Right hindlimb (tissue), 1 donor: ENCODE measurements at places on chromosomes 13 and 19.

GRCh38 chr19:56476651-56477428, at the start of gene ZNF667:
Gene ZNF667 (minus strand): TSS chr19:56477345. CDS start chr19:56462370, 14,975 bp downstream.
- peak; percentile 52 for DNase-seq

GRCh38 chr13:108911807-108912206, 282.4 kb downstream of the MYO16 start:
- no peak for DNase-seq

- no peak for DNase-seq
Measured at GRCh38 chr19:6718111-6718740, 2.2 kb downstream of the C3 start.

DNA sequence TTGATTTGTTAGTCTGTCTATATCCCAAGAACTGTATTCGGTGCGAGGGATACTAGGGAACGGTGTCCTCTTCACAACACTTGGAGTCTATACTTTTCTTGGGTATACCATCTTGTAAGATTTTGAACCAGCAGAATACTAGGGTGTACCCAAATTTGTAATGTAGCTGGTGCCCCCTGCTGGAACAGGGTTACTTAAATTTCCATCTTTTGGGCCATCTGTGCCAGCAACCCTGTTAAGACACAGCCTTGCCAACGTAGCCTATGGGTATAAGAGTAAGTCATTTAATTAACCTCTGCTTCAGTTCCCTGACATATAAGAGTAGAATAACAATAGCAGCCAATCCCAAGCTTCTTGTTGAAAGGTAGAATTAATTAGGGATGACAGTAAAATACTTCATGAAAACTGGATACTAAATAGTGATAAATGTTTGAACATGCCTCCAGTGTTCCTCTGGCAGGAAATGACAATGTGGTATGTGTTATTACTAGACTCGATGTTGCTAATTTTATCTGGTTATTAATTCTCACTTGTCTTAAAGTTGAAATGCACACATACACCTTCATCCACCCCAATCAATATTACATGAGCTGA, 607.6 kb downstream of the FGF9 start:
- peak; percentile 43 for DNase-seq

DNA sequence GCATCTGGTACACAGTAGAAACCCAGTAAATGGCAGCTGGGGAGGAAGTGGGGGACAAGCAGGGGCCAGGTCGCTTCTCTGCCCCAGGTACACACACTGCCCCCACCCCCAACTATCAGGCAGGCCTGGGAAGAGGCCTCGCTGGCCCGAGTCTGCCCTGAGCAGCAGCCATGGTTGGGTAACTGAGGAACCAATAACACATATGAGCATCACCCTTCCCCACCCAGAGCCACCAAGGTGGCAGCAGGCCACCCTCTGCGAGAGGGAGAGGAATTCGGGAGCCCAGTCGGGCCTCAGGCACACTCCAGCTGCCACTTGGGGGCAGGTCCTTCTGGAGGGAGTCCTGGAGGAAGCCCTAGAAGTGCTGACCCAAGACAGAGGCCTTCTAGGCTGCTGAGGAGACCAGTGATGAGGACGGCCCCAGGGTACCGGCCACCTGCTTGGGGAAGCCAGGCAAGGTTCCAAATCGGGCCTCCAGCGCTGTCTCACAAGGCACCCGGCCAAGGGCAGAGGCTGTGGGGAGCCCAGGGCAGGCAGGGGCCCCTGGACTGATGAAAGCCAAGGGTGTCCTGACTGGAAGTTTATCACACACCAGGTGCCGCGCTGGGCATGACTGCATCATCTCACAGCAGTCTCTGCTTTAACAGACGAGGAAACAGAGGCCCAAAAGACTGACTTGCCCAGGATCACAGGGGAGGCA, 14.0 kb upstream of the KPTN start:
- peak; percentile 20 for DNase-seq

DNA sequence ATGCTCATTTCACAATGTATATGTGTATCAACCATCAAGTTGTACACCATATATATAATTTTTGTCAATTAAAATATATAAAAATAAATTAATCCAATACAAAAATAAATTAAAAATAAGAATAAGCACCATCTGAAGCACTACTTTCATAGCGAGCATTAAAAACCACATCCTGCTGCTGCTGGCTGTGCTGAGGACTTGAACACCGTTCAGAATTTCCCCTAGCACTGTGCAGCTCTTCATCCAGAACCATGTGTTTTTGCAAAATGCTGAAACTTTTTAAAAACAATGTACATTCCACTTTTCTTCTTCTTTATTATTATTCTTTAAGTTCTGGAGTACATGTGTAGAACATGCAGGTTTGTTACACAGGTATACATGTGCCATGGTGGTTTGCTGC, 40.0 kb upstream of the FOXO1 start:
- DNase-seq, result no peak
